ENCODE measurements at places on chromosomes 5 and 9.

DNA sequence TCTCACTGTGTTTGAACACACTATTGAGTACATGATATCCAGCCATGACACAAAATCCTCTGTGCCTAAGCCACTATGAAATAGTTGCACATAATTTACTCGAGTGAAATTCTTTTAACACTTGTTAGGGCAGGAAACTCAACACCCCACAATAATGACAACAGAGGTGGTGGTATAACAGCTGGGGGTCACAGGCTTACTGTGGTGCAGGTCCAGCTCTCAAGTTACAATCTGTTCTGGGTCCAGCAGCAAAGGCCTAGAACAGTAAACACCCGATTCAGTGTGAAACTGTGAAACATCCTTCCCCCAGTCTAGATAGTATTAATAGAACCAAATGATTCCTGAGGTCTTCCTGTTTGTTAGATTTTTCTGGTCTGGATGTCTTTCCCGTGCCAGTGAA is 102.9 kb upstream of the APC start:
- DNase-seq: no peak

- no peak for DNase-seq
Observed at GRCh38 chr5:34648840-34649158, 7.3 kb upstream of the RAI14 start.

DNA sequence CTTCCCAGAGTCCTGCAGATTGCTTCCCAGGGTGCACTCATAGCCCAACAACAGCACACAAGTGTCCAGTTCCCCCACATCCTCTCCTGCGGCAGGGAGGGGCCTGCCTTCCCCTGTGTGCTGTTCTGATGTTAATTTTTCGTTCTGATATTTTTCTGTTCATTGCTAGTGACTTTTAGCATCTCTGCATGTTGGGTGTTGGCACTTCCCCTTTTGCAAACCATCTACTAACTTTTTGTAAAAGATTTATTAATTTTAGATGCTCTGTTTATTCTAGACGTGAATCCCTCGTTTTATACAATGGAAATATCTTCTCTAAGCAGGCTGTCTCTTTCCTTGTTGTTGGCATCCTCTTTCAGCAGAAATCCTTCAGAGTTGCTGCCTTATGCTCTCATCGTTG is 97.3 kb upstream of the DAP start:
- DNase-seq: no peak

DNA sequence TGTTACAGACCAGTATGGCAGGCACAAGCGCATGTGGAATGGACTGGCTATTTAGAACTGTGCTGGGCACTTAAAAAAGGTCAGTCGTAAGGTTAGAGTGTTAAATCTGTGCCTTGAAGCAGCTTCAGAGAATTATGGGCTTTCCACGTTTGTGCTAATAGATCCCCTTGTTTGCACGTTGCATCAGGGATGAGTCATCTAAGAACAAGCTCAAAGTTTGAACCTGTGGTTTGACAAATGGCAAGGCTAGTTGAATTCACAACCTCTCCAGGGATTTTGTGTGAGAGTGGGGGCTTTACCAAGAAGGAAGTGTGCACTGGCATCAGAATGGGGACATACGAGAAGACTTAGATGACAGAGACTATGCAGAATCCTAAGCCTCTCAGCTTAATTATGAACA is 249.6 kb downstream of the IRX1 start:
- DNase-seq: no peak

DNA sequence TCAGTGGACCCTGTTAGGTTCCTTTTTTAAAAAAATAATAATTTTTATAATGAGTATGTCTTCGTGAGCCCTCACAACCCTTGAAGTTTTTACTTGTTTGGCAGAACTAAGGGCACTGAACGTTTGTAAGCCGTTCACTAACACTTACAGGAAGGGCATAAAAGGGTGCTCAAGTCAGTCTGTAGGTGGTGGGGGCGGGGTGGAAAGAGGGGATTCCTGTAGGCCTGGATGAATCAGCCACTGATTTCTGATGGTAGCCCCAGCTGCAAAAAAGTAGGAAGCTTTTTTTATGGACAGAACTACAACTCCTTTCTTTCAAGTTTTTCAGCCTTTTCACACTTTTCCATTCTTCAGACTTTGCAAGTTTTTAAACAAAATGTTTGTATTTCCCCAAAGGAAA is 35.8 kb downstream of the PIK3R1 start:
- DNase-seq: no peak

GRCh38 chr5:113524927-113525326 is 11.4 kb downstream of the YTHDC2 start:
- no peak for DNase-seq
